ENCODE measurements at places on chromosomes 7 and 10.

DNA sequence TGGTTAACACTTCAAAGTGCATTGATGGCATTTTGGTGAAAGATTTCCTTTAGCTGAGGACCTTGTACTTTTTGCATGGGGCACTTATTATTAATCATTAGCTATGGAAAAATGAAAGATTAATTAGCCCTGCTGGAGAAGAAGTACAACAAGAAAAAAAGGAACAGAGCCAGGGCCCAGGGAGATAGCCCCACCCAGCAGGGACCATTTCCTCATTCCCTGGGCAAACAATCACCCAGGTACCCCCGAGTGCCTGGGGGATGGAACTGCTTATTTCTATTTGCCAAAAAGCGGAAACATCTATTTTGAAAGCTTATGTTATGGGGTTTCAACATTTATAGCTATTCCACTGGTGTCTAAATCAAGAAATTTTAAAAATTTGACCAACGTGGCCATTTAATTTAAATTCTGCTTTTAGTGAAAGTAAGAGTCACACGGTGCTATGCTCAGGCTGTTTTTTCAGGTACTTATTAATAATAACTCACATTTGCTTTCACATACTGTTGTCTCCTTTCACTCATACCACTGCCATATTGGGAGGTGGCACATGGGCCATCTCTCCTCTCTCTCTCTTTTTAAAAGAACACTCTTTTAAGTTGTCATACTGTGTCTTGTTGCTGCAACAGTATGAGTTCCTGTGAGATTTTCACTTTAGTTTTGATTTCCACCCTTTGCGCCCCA, 143.6 kb upstream of the KIF5B start:
- DNase-seq: no peak

- DNase-seq: no peak
These were observed 28.0 kb downstream of the PIP4K2A start for GRCh38 chr10:22686347-22686746.

GRCh38 chr10:10130686-10131085, 887.0 kb upstream of the CELF2 start:
- DNase-seq: no peak

DNA sequence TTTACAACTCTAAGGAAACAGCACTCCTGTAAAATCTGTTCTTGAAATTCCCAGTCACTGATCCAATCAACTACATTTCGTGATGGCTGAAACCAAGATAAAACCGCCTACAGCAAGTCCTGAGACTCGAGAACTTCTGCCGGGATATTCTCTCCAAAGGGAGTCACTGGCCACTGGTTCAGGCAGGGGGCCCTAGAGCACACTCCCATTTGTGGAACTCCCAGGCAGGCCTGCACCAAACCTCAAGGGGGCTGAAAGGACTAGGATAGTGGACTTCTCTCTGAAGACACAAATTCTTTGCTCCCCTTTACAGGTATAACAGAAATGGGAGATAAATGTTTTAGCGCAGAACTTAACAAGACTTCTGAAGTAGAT, 16.3 kb downstream of the CYTH3 start:
- DNase-seq: no peak

DNA sequence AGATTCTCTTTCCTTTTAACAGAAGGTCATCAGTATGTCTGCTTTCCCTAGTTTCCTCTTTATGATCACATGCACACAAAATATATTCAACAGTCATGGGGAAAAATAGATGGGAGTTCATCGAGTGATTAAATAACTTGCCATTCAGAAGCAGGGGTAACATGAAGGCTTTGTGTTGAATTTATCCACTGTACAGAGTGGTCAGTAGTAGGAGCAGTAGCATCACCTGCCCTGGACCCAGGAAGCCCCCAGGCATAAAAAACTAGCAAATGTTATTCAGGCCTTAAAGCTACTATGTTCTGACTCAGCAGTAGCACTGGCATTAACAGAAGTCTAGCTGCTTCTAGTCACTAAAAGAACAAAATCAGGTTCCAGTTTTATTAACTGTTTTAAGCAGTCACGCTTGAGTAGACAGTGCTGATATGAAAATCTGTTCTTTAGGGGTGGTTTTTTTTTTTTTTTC, 31.4 kb upstream of the FAM133B start:
- DNase-seq: no peak

- peak; percentile 19 for DNase-seq
These were observed 79.4 kb upstream of the FEZF1 start for GRCh38 chr7:122383934-122384333.

DNA sequence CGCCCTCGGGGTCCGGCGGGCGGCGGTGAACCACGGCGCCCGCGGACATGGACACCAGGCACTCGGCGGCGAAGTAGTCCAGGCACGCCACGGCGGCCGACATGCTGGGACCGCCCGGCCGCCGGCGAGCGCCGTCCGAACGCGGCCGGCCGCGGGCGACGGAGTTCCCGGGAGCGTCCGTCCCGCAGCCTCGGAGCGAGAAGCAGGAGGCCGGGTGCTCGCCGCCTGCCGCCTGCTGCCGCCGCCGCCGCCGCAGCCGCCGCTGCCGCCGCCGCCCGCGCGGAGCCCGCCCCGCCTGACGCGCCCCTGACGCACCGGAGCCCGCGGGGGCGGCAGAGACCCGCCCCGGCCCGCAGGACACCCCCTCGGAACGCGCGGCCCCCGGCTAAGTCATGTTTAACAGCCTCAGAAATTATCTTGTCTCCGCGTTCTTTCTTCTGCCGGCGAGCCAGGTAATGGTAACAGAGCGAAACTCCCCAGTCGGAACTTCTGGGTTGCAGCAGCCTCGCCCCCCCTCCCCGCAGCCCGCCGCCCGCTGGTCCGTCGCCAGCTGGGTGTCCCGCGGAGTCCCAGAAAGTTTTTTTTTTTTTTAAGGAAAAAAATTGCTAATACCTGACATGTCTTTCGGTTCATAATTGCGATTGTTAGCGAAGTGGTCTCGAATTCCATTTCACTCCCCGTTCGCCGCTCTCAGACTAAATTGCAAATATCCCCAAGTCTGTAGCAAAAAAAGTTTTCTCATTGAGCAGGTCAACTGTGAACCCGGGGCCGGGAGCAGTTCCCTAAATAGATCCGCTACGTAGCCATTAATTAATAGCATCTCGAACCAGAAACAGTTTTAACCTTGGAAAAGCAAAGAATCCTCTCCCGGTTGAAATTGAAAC, at the start of gene KLF14:
Gene KLF14, minus strand, starts transcription at position 277 of the 884 bp plus-strand sequence. Its CDS starts 174 bp downstream, at position 103.
- no peak for DNase-seq

GRCh38 chr7:95859429-95859828, 87.1 kb downstream of the DYNC1I1 start:
- DNase-seq: no peak

DNA sequence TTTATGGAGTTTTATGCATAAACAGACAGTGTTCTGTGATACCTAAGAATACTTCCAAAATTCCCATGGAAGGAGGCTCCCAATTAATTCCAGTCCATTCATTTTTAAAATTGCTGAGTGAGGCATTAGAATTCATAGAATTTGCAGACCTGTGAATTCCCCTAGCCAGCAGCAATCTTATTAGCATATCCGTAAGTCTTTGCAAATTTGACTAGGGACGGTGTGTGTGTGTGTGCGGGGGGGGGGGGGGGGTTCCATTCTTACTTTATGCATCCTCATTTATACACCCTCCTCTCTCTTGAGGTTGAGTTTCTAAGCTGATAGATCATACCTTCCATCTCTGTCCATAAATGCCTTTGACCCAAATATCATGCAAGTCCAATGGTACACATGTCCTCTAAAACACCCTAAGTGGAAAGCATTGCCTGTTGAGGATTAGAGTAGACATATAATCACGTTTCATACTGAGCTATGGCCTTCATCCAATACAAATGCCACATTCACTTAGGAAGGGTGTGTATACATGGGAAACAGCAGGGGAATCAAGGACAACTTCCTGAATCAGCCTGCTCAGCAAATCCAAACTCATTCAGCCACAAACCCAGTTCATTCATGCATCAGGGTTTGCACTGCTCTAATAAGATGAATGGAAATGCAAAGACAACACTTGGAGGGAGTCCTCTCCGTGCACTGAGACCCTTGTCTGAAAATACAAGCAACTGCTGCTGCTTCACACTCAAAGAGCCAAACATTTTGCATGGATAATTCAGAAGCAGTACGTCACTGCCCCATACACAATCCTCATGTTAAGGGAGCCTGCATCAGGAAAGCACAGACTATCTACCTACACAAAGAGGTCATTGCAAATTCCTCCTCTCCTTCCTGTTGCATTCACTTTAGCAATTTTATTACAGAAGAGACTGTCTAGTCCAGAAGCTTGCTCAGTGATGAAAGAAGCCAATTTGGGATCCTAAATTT, 350.8 kb downstream of the KCNMA1 start:
- no peak for DNase-seq

DNA sequence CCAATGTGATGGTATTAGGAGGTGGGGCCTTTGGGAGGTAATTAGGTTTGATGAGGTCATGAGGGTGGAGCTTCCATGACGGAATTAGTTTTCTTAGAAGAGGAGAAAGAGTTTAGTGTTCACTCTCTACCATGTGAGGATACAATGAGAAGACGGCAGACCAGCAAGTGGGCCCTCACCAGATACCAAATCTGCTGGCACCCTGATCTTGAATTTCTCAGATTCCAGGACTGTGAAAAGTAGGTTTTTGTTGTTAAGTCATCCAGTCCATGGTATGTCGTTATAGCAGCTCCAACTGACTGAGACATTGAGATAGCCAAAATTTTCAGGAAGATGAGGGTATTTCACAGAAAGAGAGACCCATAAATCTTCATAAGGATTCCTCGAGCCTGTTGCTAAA, 3.6 kb upstream of the TMEM196 start:
- no peak for DNase-seq

DNA sequence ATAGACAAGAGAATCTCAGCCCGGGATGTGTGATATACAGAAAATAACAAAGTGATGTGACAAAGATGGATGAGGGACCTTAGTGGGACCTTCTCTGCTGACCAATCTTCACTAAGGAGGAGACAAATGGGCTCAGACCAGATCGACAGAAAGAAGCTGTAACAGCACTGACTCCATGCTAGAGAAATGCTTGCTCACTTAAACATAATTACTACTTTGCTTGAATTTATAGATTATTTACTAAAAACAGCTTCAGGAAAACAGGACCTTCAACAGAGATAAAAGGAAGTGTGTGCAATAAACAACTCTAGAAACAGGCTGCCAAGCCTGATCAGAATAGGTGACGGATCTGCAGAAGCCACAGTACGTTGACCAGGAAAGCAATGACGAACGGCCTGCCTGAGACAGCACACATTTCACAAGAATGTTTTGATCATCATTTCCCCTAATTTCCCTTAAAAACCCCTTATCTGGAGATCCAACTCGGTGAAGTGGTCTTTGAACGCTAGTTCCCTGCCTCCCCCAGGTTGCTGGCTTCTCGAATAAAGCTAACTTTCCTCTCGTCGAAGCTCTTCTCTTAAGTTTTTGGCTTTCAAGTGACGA, 98.4 kb upstream of the STEAP1B start:
- DNase-seq: no peak
